ENCODE measurements at places on chromosomes 4 and X.
A peak's percentile ranks its signal among the peaks of the same experiment; 100 is the strongest.

DNA sequence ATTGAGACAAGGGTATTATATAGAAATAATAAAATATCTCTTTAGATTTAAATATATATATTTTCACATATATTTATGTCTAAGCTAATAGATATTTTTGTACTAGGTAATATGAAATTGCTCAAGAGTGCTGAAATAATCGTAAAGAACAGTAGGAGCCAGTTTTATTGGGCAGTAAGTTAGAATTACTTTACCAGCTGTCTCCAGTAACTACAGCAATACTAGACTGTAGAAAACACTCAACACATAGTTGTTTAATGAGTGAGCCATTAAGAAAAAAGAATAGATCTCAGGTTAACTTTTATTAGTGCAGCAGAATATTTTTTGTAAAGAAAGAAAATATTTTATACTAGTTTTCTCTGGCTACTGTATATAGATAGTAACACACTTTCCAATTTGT is 715.2 kb downstream of the TRIML1 start:
- no peak overlapping the region for H3K4me3 ChIP-seq
- no peak for DNase-seq
- H3K27ac ChIP-seq, result no peak overlapping the region
- H3K4me1 ChIP-seq, result no peaks in the 10 kb centered on the region
- H3K36me3 ChIP-seq, result no peaks in the 10 kb centered on the region

DNA sequence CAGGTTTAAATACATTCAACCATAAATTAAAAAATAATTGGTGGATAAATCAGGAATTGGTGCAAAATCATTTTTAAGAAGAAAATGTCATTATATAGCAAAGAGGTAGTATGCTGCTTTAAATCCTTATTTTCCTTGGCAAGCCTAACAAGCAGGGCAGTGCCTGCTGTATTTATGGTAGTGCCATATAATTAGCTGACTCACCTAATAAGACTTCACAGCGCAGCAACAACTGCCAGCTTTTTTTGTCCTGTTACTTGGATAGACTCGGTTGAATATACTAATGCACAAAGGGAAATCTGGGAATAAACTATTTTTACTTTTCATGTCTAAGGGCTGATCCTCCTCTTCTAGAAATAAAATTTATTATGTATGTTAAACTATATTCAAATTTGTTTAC is 99.1 kb downstream of the SNCA start:
- DNase-seq, result no peak
- H3K27ac ChIP-seq, result no peak overlapping the region
- no peak overlapping the region for H3K4me3 ChIP-seq
- H3K27me3 ChIP-seq, result no peaks in the 10 kb centered on the region

DNA sequence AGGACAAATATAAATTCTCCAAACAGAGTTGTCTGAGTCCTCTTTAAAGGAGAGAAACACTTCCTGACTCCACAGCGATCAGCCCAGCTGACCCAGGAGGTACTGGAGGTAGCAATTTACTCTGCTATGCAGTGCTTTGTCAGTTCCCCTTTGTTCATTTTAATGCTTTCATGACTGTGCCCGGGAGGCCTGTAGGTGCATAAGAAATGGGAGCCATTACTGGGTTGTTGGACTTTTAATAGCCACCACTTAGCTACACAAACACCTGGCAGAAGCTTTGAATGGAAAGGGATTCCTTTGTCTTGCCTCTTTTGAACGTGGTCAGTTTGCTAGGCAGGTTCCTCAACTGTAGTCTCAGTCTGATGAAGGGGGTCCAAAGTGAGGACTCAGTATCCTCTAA is 59.0 kb upstream of the AFF2 start:
- no peaks in the 10 kb centered on the region for H3K4me1 ChIP-seq
- H3K27me3 ChIP-seq, result no peaks in the 10 kb centered on the region
- H3K4me3 ChIP-seq, result no peak overlapping the region
- no peaks in the 10 kb centered on the region for H3K36me3 ChIP-seq

- no peak overlapping the region for H3K27ac ChIP-seq
- no peaks in the 10 kb centered on the region for H3K36me3 ChIP-seq
- DNase-seq, result no peak
- H3K27me3 ChIP-seq, result no peaks in the 10 kb centered on the region
Observed at GRCh38 chr4:95465010-95465409, 83.8 kb downstream of the UNC5C start.

DNA sequence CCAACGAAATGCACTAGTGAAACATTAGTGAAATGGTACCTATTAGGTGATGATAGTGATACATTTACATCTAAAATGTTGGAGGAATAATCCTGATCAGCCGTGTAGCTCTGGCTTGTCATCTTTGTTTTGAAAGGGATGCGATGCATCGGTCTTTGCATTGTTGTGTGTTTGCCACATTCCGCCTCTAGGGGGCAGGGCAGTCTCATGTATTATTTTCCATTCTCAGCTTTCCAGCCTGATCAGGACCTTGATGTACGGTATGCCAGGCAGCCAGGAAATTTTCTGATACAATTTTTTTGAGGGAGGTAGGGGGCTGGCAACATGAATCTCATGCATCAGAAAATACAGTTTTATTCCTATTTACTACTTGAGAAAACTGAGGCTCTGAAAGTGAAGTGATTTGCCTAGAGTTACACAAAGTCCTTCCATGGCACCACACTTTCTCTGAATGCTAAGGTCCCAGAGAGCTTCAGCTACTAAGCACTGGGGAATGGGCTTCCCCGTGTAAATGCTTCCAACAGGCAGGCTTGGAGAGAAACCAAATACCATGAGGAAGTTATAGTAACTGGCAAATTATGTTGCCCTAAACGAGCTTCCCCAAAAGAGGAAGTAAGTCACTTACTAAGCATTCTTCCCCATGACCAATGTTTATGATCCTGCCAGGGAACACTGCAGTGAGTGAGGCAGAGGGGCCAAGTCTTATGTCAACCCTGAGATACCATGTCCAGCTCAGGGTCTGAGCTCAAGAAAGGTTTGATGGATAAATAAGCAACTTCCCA is 31.8 kb upstream of the IQSEC2 start:
- peaks cover 15% of the 10 kb centered on the region for H3K4me1 ChIP-seq
- DNase-seq, result peak; percentile 67
- H3K4me3 ChIP-seq, result no peak overlapping the region

DNA sequence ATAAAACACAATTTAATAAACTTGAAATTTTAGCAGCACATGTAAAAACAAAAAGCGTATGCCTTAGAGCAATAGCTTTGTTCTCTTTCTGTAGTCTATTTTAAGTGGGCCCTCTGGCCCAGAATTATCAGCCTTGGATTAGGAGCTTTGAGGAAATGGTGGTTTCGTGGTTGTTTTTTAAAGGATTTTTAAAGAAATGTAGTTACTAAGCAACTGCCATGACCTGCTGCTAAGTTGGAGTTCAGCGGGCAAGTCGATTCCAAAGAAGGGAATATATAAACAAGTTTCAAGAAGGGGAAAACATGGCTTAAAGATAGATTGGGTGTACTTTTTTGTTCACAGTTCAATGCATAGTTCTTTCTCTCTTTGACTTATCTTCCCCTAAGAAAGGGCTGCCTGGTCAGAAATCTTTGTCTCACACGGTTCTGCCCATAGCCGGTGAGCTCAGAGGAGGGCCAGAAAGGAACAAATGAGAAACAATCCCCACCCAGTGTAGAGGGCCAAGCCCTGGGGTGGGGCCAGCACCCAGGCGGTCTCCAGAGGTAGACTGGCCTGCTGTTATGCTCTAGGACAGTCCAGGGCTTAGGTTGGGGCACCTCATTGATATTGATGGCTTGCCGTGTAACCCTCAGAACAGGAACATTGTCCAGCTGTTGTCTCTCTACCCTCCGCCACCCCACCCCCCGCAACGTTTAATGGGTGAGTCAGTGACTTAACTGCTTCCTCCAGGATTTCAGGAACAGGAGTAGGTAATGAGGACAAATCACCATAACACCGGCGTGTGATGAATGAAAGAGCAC is 32.5 kb downstream of the DLG3 start:
- no peak overlapping the region for H3K4me3 ChIP-seq
- H3K36me3 ChIP-seq, result no peaks in the 10 kb centered on the region
- no peaks in the 10 kb centered on the region for H3K27me3 ChIP-seq
- DNase-seq, result peak; percentile 74

- H3K36me3 ChIP-seq, result no peaks in the 10 kb centered on the region
- no peaks in the 10 kb centered on the region for H3K27me3 ChIP-seq
- no peak for DNase-seq
- H3K27ac ChIP-seq, result no peak within 1 kb of the TSS
Observed at GRCh38 chrX:48196745-48197201, at the start of gene SSX5. SSX5 (minus strand) TSS chrX:48196795; CDS start chrX:48195358, 1,437 bp downstream.

DNA sequence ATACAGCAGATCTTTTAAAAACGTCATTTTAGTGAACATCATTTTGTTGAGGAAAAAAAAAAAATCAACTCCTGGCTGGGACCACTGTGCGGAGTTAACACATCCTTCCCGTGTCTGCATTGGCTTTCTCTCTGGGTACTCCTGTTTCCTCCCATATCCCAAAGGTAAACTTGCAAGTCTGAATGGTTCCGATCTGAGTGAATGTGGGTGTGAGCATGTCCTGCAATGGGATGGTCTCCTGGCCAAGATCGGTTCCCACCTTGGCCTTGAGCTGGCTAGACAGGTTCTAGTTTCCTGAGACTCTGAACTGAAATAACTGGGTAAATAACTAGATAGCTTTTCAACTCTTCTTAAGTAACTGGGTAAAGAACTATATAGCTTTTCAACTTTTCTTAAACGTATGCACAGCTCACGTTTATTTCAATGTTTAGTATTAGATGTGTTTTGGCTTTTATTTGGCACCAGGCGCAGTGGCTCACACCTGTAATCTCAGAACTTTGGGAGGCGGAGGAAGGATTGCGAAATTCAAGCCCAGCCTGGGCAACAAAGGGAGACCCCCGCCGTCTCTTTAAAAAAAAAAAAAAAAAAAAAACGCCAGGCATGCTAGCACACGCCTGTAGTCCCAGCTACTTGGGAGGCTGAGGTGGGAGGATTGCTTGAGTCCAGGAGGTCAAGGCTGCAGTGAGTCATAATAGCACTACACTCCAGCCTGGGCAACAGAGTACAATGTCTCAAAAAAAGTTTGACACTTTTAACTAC is 14.0 kb downstream of the RBMX start:
- DNase-seq, result peak; percentile 5
- H3K27ac ChIP-seq, result no peak overlapping the region
- H3K27me3 ChIP-seq, result no peaks in the 10 kb centered on the region

DNA sequence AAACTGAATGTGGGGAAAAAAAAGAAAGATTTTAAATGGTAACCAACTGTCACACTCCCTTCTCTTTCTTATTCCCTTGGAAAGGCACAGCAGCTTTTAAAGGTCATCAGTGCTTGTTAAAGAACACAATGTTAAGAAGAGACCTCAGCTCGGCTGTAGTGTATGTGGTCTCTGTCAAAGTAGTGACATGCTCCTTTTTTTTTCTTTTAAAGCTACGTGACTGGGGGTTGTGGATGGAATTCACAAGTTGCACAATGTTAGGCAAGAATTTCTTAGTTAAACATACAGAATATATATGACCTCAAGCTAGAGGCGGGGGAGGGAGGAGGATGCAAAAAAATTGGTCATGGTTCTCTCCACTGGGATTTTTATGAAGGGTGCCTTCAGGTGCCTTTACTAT is 45.6 kb downstream of the OCRL start:
- H3K4me1 ChIP-seq, result no peaks in the 10 kb centered on the region
- no peak for DNase-seq
- H3K27me3 ChIP-seq, result no peaks in the 10 kb centered on the region
- H3K27ac ChIP-seq, result no peak overlapping the region
- H3K4me3 ChIP-seq, result no peak overlapping the region

DNA sequence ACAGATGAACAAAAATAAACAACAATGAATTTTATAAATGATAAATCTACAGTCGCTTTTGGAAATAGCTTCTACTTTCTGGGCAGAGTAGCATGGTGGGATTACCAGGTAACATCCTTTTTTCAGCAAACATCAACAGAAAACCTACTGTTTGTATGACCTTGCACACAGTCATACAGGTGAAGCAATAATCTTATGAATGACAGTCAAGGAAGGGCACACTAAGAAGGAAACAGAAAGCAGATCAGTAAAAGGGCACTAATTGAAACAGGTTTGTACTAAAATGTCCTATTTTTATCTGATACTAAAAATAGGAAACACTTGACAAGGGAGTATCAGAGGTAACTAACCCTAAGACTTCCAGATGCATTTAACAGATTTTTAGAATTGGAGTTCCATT is 108.9 kb downstream of the DLG3 start:
- H3K4me1 ChIP-seq, result peaks cover 27% of the 10 kb centered on the region
- peak overlapping the region; percentile 46 for H3K27ac ChIP-seq
- no peaks in the 10 kb centered on the region for H3K27me3 ChIP-seq
- DNase-seq, result no peak
- H3K36me3 ChIP-seq, result no peaks in the 10 kb centered on the region

DNA sequence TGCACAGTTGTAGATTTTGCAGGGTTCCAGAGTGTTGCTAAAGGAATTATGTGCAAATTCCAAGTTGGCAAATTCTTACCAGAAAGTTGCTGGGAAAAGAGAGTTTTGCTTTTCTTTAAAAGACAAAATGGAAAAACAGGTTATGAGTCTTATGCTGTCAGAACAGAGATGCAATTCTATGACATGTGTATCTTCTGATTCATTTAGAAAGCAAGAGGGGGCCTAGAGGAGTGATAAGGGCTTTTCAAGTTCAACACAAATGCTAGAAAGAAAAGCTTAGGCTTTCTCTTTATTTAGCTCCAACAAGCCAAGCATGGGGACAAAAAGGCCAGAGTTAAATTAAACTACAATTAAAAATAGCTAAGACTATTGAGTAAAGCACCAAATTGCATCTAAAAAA is 72.4 kb upstream of the GATB start:
- no peak overlapping the region for H3K27ac ChIP-seq
- DNase-seq, result no peak
- H3K27me3 ChIP-seq, result no peaks in the 10 kb centered on the region
- H3K36me3 ChIP-seq, result no peaks in the 10 kb centered on the region
- no peaks in the 10 kb centered on the region for H3K4me1 ChIP-seq
- H3K4me3 ChIP-seq, result no peak overlapping the region

DNA sequence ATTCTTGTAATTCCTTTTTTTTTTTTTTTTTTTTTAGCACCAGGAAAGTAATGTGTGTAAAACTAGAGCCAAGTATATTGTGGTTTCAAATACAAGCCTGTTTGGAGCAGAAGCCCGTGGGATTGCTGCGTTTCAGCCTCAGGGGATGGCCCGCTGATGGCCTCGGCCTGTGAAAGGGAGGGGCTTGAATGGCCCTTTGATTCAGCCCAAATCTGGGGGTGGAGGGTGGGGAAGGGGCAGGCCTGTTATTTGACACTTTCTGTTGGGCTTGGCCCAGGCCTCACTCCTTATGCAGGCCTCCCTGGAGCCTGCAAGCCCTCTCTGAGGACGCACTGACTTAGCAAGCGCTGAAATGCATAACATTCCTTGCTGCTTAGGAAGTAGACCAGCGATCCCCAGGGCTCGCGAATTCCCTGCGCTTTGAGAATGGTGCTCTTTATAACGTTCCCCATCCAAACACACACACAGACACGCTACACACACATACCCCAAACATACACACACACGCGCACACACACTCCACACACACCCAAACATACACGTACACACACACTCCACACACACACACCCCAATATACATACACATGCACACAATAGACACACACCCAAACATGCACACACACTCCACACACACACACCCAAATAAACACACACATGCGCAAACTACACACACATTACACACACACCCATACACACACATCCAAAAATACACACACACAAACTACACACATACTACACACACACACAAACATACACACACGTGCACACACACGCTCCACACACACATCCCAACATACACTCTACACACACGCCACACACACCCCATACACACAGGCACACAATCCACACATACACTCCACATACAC is 29.6 kb downstream of the TLR10 start:
- H3K27ac ChIP-seq, result peak overlapping the region; percentile 55
- no peak overlapping the region for H3K4me3 ChIP-seq

- H3K36me3 ChIP-seq, result no peaks in the 10 kb centered on the region
- H3K27me3 ChIP-seq, result no peaks in the 10 kb centered on the region
- no peak overlapping the region for H3K4me3 ChIP-seq
- DNase-seq, result no peak
- H3K27ac ChIP-seq, result no peak overlapping the region
Observed at GRCh38 chrX:145609951-145610511, 207.6 kb upstream of the SLITRK2 start.

Measured in body of pancreas (tissue), 4 donors.